Kasumi-1 (cell line): ENCODE measurements at places on chromosomes 5 and 9.

GRCh38 chr9:135419106-135419505 lies 60.5 kb upstream of the PPP1R26 start:
- DNase-seq: no peak

DNA sequence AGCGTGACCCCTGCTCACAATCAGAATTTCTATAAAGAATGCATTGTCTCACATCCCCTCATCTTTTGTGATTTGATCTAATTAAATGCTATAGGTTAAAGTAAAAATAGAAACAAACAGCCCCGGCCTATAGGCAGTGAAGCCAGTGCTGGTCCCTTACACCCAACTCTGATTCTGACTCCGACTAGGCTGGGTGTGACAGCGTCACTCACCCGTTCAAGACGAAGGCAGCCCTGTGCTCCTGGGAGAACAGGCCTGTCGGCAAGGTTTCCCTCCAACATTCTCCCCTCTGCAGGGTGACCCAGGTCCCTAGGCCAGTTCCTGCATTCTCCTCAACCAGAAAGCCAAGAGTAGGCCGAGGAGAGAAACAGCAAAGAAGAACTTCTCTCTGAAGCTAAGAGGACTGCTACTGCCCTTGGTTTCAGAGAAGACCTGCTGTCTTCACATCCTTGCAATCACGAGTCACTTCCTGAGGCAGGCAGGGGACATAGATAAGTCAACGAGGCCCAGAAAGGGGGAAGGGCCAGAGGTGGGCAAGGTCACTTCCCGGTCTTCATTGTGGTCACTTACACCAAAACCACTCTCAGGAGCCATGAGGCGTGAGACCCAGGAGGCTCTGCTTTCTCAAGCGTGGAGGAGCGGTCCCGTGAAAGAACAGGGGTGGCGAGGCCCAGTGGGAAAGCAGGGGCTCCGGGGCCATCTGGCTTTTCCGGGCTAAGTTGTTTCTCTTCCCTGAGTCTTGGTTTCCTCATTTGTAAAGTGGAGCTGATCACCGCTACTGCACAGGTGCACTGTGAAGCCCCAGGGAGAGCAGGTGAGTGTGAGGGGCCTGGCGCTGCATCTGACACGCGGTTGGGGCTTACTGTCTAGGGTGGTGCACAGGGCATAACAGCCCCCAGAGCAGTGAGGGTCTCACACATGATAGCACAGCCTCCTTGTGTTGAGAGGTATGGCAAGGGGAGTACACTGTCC lies 200.8 kb downstream of the CRB2 start:
- peak; percentile 7 for DNase-seq

- DNase-seq: peak; percentile 25
Observed at GRCh38 chr5:78887384-78888118, 97.6 kb downstream of the ARSB start.

- DNase-seq: no peak
Observed at GRCh38 chr5:177605078-177605477, 5.1 kb downstream of the B4GALT7 start.

DNA sequence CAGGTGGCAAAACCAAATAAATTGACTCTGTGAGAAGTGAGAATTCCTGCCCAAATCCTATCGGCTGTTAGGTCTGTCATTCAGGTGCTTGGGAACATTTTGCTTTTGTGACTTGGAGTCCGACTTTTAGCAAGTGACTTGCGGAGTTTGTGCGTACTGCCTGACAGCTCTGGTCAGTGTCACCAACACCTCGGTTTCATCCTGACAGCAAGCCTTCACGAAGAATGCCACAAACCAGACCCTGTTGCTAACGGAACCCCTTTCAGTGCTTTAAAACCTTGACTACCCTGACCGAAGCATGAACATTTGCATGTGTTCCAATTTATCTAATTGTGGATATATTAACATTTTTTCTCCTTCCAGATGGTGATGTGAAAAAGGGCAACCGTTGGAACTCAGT lies 26.5 kb downstream of the LIX1 start:
- DNase-seq: no peak

- DNase-seq: no peak
Observed at GRCh38 chr9:33048054-33048465, 23.0 kb downstream of the DNAJA1 start.

DNA sequence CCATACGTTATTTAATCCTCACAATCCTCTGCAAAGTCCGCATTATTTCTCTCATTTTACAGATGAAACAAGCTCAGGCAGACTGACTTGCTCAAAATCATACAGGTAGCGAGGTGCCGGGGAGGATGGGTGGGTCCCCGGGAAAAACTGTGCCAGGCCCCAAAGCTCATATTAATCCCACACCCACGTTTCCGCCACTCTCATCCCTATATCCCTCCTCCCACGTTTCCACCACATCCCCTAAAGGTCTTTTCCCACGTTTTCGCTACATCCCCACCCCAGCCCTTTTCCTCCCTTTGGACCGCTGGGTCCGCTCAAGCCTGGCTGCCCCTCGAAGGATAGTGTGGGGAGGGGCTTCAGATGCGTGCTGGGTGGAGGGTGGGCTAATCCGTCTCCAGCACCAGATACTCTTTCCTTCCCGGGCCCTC lies 434 bp upstream of the FSD1L start:
- DNase-seq: no peak

DNA sequence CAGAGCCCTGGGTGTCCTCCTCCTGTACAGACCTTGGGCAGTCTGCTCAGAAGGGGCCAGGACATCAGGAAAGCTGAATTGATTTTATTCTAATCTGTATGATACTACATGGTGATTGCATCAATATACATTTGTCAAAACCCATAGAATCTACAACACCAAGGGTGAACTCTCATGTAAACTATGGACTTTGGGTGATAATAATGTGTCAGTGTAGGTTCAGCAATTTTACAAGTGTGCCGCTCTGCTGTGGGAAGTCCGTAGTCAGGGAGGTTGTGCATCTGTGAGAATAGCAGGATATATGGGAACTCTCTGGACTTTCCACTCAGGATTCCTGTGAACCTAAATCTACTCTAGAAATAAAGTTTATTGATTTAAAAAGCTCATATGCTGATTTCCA lies 155.3 kb upstream of the NFIL3 start:
- DNase-seq: no peak

DNA sequence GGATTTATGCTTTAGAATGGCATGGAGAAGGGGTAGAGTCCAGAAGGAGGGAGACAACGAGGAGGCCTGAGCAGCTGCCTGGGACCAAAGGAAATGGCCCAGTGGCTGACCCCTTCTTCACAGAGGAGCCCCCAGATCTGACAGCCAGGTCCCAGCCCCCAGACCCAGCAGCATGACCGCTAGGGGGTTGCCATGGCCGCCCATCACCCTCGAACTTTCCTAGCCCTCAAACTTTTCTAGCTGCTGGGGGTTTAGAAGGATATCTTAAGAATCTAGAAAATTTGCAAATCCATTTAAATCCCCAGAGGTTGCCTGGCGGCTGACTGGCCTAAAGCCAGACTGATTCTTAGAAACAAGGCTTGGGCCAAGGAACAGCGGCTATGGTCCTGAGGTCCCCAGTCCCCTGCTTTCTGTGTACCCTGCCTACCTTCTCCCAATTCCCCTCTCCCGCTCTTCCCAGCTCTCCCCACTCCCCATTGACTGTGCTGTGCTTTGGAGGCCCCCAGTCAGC lies 972 bp downstream of the PDGFRB start:
- DNase-seq: no peak

DNA sequence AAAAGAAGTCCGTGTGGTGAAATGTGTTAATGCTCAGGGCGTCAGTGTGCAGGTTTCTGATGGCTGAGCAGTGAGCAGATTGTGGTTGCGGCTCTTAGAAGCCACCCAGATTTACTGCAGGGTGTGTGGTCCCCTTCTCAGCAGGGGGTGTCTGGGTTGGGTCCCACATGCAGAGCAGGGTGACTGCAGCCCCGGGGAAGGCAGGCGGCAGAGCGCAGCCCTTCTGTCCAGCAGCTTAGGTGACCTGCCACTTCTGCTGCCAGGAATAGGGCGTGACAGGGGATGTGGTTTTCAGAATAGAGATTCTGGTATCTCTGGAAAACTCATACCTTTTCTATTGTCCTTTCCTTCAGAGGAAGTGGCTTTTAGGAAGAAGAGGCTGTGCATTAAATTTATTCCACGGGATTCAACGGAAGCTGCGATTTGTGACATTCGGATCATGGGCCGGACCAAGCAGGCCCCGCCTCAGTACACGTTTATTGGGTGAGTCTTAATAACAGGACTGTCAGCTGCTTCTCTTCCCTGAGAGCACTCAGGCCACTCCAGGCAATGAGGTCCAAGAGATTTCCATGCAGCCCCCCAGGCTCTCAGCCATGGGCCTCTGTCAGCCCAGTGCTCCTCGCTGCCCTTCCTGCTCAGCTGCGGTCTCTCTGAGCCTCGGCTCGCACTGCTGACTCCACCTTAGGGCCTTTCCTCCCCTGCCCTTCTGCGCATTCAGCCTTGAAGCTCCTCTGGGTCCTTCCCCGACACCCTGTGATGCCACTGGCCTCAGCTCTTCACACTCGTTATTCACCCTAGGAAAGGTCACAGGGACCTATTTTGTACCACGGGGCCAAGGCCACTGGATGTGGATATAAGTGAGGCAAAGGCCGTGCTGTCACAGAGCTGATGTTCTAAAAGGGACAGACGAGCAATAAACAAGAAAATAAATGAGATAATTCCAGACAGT lies 65.4 kb downstream of the MVB12B start:
- DNase-seq: no peak

DNA sequence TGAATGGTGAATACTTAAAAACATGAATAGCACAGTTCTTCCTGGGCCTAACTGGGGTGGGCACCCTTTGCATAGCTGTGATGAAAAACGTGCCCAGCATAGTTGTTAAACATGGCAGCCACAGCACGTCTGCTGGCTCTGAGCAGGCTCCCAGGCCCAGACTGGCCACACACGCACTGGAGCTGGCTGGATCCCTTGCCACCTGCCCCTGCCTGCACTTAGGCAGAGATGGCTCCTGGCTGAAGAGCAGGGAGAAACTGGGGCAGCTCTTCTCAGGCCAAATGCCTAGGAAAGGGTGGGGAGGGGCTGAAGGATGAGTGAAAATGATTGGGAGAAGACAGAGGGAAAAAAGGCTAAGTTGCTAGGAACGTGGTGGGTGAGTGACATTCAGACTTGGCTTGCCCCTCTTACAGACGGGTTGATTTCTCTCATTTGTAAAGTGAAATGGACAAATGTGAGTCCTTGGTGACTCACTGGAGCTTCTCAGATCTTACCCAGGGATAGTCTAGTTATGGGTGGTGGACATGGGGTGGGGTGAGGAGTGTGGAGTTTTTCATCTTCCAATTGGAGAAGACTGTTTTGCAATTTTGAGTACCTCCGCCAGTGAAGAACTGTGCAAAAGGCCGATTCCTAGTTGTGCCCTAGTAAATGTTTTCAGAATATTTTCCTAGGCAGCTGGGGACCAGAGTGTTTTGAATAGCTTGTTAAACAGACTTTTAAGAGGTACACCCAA lies 42.4 kb downstream of the TRIO start:
- DNase-seq: no peak

DNA sequence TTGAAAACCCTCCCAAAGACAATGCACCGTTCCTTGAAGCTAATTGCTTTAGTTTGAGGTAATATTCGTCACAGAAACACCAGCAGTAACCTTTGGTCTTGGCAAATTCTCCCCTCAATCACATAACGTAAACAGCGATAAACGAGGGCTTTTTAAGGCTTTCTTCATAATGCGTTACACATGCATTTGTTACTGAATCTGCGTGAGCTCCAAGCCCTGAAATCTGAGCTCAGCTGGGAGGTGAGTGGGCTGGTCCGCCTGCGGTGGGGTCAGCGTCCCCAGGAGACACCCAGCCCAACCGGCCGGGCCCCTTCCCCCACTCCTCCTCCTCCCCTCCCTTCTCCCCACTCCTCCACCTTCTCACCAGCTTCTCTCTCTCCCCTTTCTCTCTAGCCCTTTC lies 91.1 kb downstream of the BARX1 start:
- no peak for DNase-seq

DNA sequence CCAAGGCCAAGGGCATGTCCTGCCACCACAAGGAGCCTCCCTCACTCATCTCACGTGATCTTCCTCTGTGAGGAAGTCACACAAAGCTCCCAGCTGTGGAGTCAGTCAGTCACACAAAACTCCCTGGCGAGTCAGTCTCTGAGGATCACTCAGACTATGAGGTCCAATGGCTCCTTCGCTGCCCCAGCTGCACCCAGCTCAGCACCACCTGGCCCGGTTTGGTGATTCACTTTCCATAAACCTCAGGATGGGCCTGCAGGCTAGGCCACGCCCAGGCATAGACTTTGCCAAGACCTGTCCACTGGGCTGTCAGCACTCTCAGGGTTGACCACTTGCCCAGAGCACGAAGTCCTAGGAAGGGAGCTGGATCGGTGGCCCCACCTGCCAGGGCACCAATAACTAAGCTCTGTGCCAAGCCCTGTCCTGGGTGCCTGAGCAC lies 233.8 kb downstream of the HSPA4 start:
- no peak for DNase-seq

DNA sequence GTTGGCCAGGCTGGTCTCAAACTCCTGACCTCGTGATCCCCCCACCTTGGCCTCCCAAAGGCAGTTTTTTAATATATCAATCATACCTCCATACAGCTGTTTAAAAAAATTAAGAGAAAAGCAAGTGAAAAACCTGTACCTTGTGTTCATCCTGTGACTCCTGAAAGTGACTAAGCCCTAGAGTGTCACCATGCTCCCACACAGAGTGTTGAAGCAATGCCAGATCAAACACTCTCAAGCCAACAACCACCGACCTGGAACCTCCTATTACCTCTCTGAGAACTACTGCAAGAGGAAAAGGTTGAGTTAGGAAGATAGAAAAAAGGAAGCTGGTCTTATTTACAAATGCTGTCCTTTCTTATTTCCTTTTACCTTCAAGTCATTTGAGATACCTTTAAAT lies 123.5 kb downstream of the RASEF start:
- DNase-seq: no peak

GRCh38 chr9:83937861-83938455 lies 16.7 kb upstream of the KIF27 start:
- DNase-seq: peak; percentile 76

DNA sequence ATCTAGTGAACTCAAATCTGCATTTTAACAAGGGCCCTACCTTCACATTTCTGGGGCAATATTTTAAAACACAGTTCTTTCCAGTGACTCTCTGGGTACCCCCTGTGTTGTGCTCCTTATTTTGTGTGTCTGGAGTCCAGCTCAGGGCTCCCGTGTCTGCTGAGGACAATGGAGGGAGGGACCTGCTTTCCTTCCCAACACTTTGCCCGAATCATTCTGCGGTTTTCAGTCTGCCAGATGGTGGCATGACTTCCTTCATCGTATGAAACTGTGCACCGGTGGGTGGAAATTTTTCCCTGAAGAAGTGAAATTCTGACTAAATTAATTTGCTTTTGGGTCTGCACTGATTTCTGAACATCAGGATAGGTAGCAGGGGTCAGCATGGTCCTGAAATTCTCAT lies 153.6 kb upstream of the CD180 start:
- DNase-seq: peak; percentile 30
